ENCODE measurements at places on chromosomes 4 and X. TPM values are rescaled to one million over a fixed set of nuclear protein-coding genes. Genes with fewer than 3 reads are reported as not detected.

The BRS3 gene
- polyA plus RNA-seq, result not detected

The METTL14 gene
- 4.3 TPM for polyA plus RNA-seq

The COL25A1 gene
- polyA plus RNA-seq, result 0.06 TPM

The TMSB15A gene
- 0.36 TPM for polyA plus RNA-seq

The MRPS18C gene
- 29.2 TPM for polyA plus RNA-seq

The PDGFC gene
- 0.98 TPM for polyA plus RNA-seq

The F8A1 gene
- polyA plus RNA-seq, result 17.0 TPM

The SMPX gene
- 0.33 TPM for polyA plus RNA-seq

The DMD gene
- polyA plus RNA-seq, result 2.4 TPM

The RASGEF1B gene
- 7.4 TPM for polyA plus RNA-seq

The STATH gene
- 0.07 TPM for polyA plus RNA-seq

The MAGED4 gene
- polyA plus RNA-seq, result 2.1 TPM

The UCP1 gene
- polyA plus RNA-seq, result not detected

The NPFFR2 gene
- polyA plus RNA-seq, result not detected

The PLXNB3 gene
- 12.4 TPM for polyA plus RNA-seq

The MYOZ2 gene
- polyA plus RNA-seq, result 0.09 TPM

The VGLL1 gene
- polyA plus RNA-seq, result 0.76 TPM

The HHIP gene
- not detected for polyA plus RNA-seq

Data from esophagus (tissue), 2 donors.